ENCODE measurements at places on chromosomes 13 and 19. TPM values are rescaled to one million over a fixed set of nuclear protein-coding genes. Genes with fewer than 3 reads are reported as not detected.

GRCh38 chr13:68481130-68481529 is 1251.0 kb upstream of the PCDH9 start:
- no peak for DNase-seq

- no peak for DNase-seq
These were observed 147.1 kb downstream of the NHLRC3 start for GRCh38 chr13:39185326-39185725.

DNA sequence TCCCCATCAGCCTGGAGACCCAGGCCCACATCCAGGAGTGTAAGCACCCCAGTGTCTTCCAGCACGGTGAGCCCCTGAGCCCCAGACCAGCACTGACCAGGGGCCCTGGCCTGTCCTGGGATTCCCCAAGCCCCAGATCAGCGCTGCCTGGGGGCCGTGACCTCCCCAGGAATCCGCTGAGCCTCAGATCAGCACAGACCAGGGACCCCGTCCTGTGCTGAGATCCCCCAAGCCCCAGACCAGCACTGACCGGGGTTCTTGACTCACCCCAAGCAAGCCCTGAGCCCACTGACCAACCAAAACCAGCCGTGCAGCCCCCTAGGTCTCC is 5.7 kb downstream of the MCOLN1 start:
- DNase-seq: no peak

DNA sequence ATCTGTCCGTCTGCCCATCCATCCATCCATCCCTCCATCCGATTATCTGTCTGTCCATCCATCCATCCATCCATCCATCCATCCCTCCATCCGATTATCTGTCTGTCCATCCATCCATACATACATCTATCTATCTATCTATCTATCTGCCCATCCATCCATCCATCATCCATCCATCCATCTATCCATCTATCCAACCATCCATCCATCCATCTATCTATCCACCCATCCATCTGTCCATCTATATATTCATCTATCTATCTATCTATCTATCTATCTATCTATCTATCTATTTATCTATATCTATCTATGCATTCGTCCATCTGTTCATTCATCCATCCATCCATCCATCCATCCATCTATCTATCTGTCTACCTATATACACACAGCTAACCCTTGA is 471.1 kb upstream of the ZNF507 start:
- DNase-seq: no peak

DNA sequence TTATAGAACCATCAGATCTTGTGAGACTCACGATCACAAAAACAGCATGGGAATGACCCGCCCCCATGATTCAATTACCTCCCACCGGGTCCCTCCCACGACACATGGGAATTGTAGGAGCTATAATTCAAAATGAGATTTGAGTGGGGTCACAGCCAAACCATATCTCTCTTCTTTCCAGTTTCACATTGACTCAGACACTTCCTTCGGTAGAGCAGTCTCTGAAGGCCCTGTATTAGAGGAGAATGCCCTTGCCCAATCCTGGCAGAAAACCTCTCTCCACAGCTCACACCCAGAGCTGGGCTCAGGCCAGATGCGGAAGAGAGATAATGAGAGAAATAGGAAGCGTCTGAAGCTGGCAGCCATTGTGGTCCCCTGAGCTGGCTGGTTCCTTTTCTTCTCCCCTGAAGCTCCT is 72.4 kb upstream of the CLDN10 start:
- peak; percentile 33 for DNase-seq

- DNase-seq: no peak
These were observed 1.9 kb downstream of the IRF2BP1 start for GRCh38 chr19:45883881-45884681.

The RNF225 gene
- not detected for total RNA-seq

The CLDN10 gene
- 0.82 TPM for total RNA-seq
